Thyroid gland (tissue), 4 donors: ENCODE measurements at places on chromosomes 1 and 21.

- no peak for DNase-seq
Measured at GRCh38 chr1:202967684-202968281, 726 bp upstream of the CYB5R1 start.

DNA sequence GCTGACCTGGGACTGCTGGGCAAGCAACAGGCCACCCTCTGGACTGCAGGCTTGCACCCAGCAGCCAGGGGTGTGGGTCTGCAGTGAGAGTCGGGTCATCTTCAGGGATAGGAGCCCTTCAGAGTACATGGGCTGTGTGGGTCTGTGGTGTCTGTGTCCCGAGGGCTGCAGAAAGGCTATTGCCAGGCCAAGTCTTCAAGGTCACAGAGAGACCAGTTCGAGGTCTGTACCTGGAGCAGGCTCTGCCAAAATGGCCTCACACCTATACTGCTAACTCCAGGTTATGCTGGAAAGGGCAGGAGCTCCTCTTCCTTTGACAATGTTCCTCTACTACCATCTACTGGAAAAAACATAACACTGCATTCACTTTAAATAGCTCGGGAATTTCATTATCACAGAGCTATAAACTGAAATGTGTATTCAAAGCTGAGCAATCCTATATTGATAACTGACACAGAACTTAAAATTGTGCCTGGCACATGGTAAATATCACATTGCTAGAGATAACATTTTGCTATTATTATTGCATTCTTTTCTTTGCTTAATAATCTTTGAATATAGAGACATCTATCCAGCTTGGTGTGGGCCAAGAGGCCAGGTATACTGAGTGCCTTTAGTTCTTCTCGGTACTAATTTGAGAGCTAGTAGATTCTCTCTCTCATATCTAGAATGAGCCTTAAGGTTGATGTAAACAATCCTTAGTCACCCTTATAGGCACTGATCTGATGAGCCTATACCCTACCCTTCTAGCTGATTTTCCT, 6.9 kb upstream of the DNAH14 start:
- no peak for DNase-seq

DNA sequence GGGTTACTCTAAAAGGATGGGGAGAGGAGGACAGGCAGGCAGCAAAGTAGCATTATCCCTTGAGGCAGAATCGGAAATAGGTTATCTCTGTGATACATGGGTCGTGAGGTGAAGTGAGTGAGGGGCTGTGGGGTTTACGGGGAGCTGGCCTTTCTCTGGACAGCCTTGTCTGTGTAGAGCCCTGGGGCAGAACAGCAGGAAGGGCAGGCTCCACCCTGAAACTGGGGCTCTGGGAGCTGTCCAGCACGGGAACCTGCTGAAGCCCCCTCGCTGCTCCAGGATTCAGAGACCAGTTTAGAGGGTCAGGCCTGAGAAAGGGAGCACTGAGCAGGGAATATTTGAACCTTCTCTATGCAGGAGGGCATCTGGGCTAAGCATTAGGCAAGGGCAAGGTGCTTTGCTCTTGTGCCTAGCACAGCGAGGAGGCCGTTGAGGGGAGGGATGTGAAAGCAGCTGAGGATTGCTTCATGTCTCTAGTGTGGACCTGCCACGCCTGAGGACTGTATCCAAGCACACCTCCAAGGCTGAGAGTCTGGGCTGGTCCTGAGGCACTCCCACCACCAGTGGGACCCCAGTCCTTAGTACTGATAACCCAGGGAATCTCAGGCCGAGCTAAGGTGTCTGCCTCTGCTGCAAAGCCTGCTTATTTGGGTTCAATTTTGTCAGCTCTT, 55.8 kb downstream of the NAV1 start:
- DNase-seq = peak; percentile 39

- DNase-seq = no peak
Measured at GRCh38 chr1:51578383-51579109, 38.3 kb upstream of the OSBPL9 start.

DNA sequence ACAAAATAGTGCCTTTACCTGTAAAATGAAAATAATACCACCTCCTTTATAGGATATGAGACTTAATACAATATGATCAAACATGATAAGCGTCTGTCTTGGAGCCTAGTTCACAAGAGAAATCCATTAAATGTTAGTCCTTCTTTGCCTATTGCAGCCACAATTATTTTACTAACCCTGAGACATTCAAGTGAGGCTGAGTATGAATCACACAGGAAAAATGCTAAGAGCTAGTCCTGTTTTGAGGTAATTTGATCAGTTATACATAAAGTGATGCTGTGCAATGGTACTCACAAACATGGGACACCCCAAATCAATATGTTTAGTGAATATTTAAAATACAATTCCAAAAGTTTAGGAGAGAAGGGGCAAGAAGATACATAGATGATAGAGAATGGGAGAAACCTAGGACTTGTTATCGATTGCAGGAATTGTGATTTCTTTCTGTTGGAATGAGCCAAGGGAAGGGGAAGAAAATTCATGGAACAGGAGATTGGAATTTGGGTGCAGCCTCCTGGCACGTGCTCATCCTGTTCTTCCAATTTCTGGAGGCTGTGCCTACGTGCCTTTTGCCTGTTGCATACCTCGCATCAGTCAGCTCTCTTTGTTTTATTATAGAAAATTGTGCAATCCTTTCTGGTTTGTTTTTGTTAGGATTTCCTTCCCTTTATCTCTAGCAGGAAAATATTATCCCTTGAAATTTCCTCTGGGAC, 39.9 kb upstream of the BACH1 start:
- DNase-seq = peak; percentile 3

GRCh38 chr1:32111040-32111623, 3.3 kb downstream of the KPNA6 start:
- no peak for DNase-seq

DNA sequence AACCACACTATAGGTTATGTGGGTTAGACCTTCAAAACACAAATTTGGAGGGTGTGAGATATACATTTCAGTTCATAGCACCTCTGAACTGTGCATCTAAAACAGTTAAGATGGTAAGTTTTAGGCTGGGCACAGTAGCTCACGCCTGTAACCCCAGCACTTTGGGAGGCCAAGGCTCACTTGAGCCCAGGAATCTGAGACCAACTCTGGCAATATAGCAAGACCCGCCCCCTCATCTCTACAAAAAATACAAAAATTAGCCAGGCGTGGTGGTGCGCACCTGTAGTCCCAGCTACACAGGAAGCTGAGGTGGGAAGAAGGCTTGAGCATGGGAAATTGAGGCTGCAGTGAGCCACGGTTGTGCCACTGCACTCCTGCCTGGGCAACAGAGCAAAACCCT, 47.9 kb downstream of the NAV1 start:
- DNase-seq = peak; percentile 69

GRCh38 chr1:109807822-109808680, 44.3 kb upstream of the EPS8L3 start:
- DNase-seq = no peak

GRCh38 chr21:35940074-35940927, 120.0 kb downstream of the SETD4 start:
- DNase-seq = peak; percentile 30

DNA sequence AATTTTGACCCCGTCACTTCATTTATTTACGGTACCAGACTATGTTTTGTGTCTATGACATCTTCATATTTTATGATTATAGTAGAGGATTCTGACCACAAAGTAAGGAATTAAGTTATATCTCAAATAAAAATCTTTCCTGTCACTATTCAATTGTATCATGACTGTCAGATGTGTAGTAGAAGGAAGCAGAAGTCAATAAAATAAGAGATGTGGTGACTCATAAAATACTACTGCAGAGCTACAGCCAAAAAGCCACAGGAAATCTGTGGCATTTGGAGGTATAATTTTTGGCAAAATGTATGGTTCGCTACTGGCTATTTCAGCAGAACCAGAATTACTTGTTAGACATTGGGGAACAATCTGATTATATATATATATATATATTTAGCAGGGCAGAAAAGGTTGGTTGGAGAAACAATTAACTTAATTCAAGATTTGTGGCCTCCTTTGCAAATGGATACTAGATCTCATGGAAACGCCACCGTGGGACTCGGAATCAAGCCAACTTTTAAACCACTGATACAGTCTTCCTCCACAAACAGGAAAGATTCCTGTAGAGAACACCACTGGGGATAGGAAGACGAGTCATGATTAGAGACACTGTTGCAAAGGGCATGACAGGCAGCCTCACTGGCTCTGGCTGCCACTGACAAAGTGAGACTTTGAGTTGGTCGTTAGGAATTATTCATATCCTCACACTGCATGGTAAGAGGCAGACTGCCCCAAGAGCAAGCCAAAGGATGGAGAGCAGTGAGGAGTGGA, 5.1 kb downstream of the FCRL2 start:
- no peak for DNase-seq

- DNase-seq = no peak
Measured at GRCh38 chr1:155473151-155473821, 89.3 kb downstream of the ASH1L start.

GRCh38 chr1:107877745-107878144, 87.2 kb downstream of the VAV3 start:
- no peak for DNase-seq

- DNase-seq = peak; percentile 34
Measured at GRCh38 chr1:233025157-233025556, 74.7 kb downstream of the NTPCR start.

DNA sequence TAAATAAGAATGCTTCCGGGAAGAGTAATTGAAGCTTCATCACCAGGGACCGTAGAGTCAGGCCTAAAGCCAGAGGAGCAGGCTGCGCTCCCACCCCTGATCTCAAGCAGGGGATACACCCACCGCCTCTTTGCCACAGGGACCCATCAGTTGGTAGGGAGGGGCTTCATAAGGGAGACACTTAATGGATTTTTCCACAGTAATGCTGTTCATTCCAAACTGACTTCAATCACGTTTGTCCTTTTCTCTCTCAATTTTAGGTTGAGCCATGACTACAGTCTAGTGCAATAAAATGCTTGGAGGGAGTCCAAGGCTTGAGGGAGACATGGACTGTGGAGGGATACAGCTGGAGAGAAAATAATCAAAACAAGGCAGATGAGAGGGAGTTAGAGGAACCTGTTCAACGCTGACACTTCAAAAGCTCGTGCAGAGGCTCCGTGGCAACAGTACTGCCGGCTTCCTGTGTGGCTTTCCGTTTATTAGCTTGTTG, 111.5 kb downstream of the SEC16B start:
- DNase-seq = no peak

DNA sequence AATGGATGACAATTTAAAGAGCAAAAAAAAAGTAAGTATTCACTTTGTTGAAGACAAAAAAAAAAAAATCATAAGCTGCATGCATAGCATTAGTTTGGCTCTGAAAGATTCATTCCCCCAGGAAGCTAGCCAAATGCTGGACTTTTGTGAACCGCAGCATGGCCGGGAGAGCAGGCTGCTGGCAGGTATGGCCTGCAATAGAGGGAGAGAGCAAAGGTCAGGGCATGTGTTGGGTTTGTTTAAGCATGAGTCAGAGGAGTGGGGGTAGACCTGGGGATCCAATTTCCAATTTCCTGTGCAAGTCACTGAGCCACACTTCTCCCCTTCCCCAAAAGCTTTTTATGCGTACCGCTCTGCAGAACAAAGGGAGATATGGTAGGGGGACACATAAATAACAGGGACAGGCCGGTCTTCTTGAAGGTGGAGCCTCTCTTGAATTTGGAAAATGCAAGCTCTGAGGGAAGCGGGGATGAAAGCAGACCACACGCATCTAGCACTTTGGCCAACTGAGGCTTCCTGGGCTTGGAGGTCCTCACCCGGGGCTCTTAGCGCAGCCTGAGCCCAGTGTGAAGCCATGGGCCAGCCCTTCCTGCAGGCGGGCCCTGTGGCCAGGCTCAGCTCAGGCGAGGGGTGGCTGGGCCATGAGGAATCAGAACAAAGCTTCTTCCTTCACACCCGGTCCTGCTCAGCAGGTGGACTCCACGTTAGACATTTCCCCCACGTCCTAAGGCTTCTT, 171.1 kb downstream of the TOMM20 start:
- DNase-seq = no peak

GRCh38 chr1:245872475-245872874, 634.6 kb downstream of the SMYD3 start:
- no peak for DNase-seq

GRCh38 chr1:41278076-41278475, 36.0 kb upstream of the SCMH1 start:
- DNase-seq = no peak

DNA sequence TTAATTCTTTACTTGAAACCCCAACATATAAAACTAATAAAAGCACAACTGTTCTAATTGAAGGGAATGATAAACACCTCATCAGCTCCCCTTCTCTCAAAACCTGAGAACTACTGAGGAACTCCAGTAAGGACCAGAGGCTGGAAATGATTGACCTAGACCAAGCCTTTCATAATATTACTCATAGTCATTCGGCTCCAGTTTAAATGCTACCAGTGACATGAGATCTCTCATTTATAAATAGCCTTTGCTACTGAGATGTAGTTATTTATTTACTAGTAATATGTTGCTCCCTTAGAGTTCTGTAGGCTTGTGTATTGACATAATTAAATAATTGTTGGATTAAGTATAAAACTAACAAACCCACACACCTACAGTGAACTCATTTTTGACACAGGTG, 209.8 kb upstream of the PRMT6 start:
- DNase-seq = no peak

GRCh38 chr1:204983136-204983535, 59.9 kb upstream of the CNTN2 start:
- DNase-seq = no peak

DNA sequence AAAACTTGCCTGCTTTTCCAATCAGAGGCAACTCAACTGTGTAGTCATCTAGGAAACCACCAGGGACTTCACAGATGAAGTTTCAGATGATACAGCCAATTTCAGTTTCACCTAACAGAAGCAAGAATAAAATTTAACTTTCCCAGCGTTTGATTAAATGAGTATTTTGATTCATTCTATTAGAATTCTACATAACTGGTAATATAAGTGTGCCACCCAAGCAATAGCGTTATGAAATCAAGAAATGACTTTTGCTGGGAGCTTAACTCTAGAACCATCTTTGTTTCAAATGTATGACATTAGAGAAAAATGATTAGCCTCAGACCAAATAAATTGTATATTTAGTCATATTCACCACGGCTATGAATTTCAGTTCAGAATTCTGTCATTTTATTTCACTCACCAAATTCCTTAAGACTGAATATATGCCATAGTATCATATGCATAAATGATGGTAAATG, 239.3 kb downstream of the NRIP1 start:
- DNase-seq = no peak
